Cardiac septum (tissue), 1 donor: ENCODE measurements at places on chromosomes 4 and X. TPM values are rescaled to one million over a fixed set of nuclear protein-coding genes. Genes with fewer than 3 reads are reported as not detected.

The VSIG4 gene
- 8.1 TPM for total RNA-seq

DNA sequence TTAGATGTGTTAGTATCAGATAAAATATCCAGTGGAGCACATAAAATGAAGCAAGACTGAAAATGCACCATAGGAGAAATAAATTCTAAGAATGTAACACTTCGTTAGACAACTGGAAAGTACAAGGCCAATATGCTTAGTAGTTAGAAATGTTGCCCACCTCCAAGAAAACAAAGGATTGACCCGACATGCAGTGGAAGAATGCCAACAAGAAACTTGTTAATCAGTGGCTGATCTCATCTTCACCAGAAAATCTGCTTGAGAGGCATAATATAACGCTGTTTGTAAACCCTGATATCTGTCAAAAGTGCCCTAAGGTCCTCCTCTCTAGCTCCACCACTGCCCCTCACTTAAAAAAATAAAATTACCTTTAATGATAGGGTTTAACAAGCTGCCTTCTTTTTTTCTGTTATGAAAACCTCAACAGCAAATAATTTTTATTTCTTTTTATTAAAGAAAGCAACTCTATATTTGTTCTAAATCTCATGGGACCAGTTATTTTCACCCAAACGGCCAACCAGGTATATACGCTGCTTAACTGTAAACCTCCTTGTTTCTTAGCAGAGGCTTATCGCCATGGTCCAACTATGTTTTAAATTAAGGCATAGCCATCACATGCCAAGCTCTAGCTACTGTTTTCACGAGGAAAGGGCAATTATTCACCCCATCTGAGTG, 1.8 kb downstream of the RASGEF1B start:
- no peak for DNase-seq

The BEX5 gene
- total RNA-seq: not detected

The HSFX3 gene
- 0.59 TPM for total RNA-seq

DNA sequence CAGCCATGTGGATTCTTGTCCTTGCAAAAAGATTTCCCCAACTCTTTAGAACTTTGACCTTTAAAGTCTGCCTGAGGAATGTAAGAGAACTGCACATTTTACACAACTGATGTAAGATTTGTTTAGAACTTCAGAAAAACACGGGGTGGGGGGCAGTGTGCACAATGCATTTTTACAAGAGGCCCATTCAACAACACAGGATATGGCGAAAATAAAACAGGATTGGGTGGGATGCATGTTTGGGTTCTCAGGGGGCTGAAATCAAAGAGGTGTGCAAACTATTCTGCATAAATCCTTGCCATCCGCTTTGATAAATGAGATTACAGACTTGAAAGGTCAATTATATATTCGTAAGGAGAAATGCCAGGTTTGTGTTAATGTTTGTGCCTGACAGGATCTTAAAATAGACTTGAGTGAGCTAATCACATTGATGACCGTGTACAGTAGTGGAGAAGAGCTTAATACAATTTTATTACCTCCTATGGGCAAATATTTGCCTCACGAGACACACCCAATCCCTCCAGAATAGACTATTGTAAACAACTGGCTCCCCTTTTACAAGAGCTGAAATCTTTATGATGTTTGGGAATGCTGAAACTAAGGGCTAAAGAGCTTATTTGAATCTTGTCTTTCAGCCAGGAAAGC, 184.1 kb upstream of the LEF1 start:
- no peak for DNase-seq
